Parietal lobe (tissue), 2 donors: ENCODE measurements at places on chromosomes 13 and 19. TPM values are rescaled to one million over a fixed set of nuclear protein-coding genes. Genes with fewer than 3 reads are reported as not detected.

GRIN3B gene
- not detected for total RNA-seq

TMC4 gene
- total RNA-seq = 1.3 TPM

ZNF208 gene
- total RNA-seq = 14.7 TPM

NCAN gene
- total RNA-seq = 257 TPM

PLPP2 gene
- total RNA-seq = 0.63 TPM

RDH8 gene
- total RNA-seq = not detected

ZNF546 gene
- 20.3 TPM for total RNA-seq

UBE2L5 gene
- total RNA-seq = 0.63 TPM

KASH5 gene
- total RNA-seq = not detected

RAVER1 gene
- 5.9 TPM for total RNA-seq

ZSCAN1 gene
- 0.94 TPM for total RNA-seq

DPF1 gene
- total RNA-seq = 47.0 TPM

DOHH gene
- total RNA-seq = 9.1 TPM

CGB1 gene
- not detected for total RNA-seq

CD37 gene
- 0.94 TPM for total RNA-seq

ZNF561 gene
- total RNA-seq = 63.2 TPM

NOVA2 gene
- 28.2 TPM for total RNA-seq

OXGR1 gene
- total RNA-seq = 0.31 TPM

AMER2 gene
- 153 TPM for total RNA-seq

PTPRH gene
- not detected for total RNA-seq

ANGPTL4 gene
- 0.63 TPM for total RNA-seq

ZNF791 gene
- 29.1 TPM for total RNA-seq

ZNF556 gene
- not detected for total RNA-seq

MAST3 gene
- total RNA-seq = 6.9 TPM

CGB8 gene
- total RNA-seq = not detected

CTU1 gene
- 6.6 TPM for total RNA-seq

ZNF577 gene
- total RNA-seq = 78.3 TPM

ZNF628 gene
- 1.6 TPM for total RNA-seq

ATP4B gene
- not detected for total RNA-seq

CBLC gene
- total RNA-seq = not detected

C1QTNF9 gene
- not detected for total RNA-seq

IGFL3 gene
- not detected for total RNA-seq

ZNF566 gene
- total RNA-seq = 61.3 TPM

CCDC70 gene
- not detected for total RNA-seq

PSG3 gene
- not detected for total RNA-seq

DMKN gene
- total RNA-seq = not detected

ZNF568 gene
- 44.4 TPM for total RNA-seq

CRTC1 gene
- 17.2 TPM for total RNA-seq

GNG8 gene
- not detected for total RNA-seq

APOC1 gene
- total RNA-seq = 0.94 TPM

PTH2 gene
- not detected for total RNA-seq
